ENCODE measurements at places on chromosomes 4 and X.

- DNase-seq: no peak
Measured at GRCh38 chr4:82588771-82589270, 27.0 kb upstream of the TMEM150C start.

- DNase-seq: no peak
Measured at GRCh38 chrX:20320461-20321159, 53.9 kb upstream of the RPS6KA3 start.

DNA sequence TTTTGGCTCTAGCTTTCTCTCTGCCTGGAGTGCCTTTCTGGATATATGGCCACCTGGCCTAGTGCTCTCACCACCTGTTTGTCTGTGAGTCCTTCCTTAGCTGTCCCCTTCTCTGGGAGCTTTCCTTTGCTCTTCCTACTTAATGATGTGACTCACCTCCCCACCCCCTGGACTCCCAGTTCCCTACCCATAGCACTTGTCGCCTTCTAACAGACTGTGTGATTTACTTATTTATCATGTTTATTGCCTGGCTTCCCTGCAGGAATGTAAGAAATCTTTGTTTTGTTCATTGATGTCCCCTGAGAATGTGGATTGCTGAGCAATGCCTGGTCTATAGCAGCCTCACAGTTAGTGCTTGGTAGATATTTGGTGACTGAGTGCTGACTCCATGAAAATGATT, 18.9 kb downstream of the ADD1 start:
- no peak for DNase-seq

DNA sequence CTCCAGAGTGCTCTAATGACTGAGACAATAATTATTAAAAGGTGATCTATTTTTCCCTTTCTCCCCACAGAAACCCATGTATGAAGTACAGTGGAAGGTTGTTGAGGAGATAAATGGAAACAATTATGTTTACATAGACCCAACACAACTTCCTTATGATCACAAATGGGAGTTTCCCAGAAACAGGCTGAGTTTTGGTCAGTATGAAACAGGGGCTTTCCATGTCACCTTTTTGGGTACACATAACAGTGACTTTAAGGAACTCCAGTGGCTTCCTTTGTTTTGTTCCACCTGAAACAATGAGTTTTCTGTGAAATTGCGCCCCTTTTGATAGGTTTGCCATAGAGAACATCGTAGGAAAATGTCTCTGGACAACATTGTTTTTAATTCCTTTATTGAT, 69.6 kb downstream of the KIT start:
- DNase-seq: no peak

GRCh38 chrX:143580266-143580665, 55.6 kb downstream of the SLITRK4 start:
- no peak for DNase-seq

DNA sequence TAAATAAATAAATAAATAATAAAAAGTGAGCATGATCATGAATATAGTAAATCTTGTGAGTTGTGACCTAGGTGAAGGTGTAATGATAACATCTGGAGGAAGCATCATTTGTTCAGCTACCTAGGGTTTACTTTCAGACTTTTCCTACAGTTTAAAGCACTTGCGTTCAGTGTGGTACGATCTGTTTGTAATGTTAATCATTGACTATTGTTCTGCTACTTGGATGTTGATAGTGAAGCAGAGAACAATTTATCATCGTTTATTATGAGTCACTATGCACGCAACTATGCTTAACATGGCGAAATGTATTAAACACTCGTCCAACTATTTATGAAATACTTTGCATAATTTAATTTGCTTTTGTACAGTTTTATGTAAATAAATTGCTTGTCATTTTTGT, 426.2 kb downstream of the PCDH7 start:
- DNase-seq: no peak

DNA sequence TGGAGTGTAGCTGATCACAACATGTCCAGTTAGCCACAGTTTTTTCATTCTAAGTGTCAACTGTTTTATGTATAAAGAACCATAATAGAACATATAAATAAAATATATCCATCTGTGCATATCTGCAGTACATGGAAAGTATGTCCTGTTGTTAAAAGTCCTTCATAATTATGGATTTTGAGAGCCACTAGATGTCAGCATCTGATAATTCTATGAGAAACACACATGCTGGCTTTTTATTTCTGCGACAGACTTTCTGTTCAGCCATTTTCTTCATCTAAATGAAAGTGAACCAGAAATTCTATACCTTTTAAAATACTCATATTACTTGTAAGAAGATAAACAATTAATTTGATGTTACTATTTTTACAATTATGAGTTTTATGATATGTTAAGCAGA, 251.5 kb downstream of the GPM6A start:
- peak; percentile 19 for DNase-seq

- DNase-seq: no peak
Measured at GRCh38 chr4:68249434-68249833, 3.9 kb upstream of the TMPRSS11B start.

GRCh38 chr4:165440415-165441158, 61.8 kb downstream of the CPE start:
- no peak for DNase-seq

GRCh38 chr4:109214622-109215301, 87.7 kb downstream of the COL25A1 start:
- DNase-seq: no peak

GRCh38 chr4:89616382-89616781, 220.6 kb downstream of the SNCA start:
- DNase-seq: no peak

DNA sequence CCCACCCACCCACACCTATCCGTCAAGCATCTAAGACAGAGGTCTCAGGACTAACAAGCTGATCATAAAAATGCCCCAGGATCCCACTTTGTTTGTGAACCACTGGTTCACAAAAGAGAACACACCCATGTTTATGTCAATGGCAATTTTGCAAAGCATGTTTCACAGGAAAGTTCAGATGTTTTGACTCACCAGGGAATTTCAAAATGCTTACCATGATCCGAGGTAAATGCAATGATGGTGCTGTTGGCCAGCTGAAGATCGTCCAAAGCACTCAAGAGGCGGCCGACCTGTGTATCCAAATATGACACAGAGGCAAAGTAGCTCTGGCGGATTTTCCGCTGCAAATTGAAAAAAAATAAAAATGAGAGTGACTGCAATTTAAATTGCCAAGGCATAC, 15.0 kb downstream of the IDS start:
- DNase-seq: no peak

- peak; percentile 36 for DNase-seq
Measured at GRCh38 chr4:41429280-41429669, 108.7 kb upstream of the LIMCH1 start.

DNA sequence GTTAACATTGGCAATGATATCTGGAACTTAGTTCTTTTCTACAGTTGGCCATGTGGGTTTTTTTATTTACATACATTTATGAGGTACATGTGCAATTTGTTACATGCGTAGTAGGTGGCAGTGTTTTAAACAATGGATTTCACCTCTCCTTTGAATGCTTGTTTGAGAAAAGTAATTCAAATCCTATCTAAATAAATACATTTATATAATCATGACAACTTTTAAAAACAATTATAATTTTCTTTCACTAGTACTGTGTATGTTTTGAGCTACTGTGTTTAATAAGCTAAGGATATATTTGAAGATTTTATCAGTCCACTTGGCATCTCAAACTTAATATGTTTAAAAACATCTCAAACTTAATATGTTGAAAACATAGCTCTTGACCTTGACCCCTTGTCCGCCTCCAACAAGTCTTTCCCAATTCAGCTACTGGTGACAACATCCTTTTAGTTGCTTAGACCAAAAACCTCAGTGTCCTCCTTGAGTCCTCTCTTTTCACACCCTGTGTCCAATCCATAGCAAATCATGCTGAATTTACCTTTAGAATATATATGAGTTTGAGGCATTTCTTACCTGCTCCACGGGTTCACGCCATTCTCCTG, 14.5 kb downstream of the GUCY1B1 start:
- no peak for DNase-seq

GRCh38 chr4:1459722-1460511, 53.7 kb upstream of the NKX1-1 start:
- no peak for DNase-seq

GRCh38 chrX:34144246-34144645, 12.1 kb upstream of the FAM47A start:
- no peak for DNase-seq

DNA sequence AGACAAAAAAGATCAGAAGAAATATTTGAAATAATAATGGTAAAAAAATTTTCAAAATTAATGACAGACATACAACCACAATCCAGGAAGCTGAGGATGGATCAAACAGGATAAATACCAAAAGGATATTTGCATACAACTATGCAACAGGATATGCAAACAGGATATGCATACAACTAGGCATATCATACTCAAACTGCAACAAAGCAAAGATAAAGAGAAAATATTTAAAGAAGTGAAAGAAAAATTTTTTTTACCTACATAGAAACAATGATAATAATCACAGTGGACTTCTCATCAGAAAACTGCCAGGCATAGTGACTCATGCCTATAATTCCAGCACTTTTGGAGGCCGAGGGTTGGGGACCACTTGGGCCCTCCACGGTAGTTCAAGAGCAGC, 11.3 kb upstream of the DHX15 start:
- DNase-seq: no peak

DNA sequence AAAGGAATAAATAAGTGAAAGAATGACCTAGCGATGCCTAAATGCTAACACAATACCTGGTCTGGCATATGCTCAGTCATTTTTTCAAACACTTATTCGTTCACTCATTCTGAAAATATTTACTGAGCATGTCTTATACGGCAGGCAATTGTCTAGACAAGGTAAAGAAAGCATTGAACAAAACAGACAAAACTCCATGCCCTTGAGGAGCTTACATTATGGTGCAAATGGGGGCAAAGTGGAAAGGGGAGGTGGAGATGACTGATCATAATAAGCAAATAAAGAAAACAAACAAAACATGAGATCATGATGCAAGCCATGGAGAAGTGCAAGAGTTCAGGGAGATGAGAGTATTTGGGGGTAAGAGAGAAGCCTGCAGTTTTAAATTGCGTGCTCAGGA, 334.6 kb upstream of the PPARGC1A start:
- DNase-seq: no peak

DNA sequence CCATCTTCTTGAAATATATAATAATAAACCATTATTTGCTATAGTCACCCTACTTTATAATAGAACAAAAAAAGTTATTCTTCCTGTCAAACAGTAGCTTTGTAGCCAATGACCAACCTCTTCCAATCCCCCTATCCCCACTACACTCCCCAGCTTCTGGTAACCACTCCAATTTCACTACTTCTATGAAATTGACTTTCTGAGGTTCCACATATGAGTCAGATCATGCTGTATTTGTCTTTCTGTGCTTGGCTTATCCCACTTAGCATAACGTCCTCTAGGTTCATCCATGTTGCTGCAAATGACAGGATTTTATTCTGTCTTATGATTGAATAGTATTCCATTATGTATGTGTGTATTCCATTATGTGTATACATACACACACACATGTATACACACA, 809.7 kb upstream of the NDST4 start:
- DNase-seq: no peak

- DNase-seq: no peak
Measured at GRCh38 chrX:24498181-24498580, 33.1 kb downstream of the PDK3 start.

- no peak for DNase-seq
Measured at GRCh38 chrX:123731987-123732669, 724 bp downstream of the THOC2 start.

DNA sequence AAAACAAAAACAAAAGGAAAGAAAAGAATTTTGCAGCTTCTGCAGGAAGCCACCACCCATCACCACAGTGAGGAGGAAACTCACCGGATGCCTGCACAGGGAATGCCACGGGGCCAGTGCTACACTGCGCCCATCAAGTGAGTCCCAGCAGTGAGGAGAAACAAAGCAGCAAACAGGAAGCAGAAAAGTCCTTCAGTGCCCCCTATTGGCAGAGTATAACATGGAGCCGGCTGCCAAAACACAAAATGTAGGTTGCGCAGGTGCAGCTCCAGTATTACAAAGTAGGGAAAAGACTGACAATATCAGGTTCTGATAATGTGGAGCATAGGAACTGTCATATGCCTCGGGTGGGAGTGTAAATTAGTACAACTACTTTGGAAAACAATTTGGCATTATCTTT, 23.3 kb upstream of the SCML2 start:
- DNase-seq: no peak

DNA sequence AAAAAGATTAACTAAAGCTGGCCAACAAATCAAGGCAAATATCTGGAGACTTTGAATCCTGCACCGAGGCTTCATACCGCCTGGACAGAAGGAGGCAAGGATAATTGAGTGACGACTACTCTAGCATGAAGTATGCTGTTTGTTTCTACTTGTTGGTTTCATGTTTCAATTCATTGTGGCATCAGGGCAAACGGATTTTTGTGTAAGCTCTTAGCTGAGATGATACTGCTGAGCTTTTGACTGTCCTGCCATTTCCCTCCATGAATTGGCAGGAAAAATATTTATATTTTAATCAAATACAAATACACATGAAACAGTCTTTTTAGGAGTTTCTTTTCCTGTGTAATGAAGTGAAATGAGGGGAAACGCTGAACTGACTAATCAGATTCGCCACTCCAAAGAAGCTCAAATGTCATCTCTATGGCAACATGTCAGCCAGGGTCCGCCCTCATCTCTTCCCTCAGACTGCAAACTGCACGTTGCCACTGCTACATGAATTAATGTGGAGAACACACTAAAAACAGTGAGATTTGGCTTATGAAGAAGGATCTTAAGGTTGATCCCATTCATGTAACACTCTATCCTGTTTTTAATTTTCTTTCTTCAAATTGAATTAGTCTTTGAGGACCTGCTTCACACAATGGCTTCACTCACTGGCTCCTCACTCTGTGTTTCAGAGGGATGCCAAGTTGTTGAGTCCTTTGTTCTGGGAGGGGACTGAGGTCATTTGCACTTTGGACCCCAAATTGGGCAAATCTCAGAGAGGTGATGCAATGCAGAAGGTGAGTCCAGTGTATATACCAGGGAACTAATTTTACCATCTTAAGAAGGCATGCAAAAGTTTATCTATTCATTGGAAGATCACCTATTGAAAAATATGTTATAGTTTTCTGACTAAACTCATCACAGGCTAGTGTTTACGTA, 149.6 kb upstream of the MID1 start:
- DNase-seq: peak; percentile 78

GRCh38 chr4:70996018-70996360, 2.5 kb downstream of the DCK start:
- no peak for DNase-seq

DNA sequence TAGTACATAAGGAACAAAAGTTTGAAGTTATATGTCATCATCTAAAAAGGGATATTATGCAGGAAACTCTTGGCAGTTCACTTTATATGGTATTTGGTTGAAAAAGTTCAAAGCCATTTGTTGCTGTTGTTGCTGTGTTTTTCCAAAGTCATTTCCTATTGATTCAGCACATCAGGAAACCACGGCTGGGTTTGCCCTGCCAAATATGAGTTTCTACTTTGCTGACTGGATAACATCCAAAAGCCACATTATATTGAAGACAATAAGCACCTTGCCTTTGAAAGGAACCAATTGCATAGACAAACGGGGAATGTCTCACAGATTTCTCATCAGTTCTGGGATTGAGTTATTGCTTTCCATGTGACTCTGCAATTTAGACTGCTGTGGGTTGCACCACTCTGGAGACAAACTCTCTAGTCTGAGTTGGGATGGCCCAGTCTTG, 206.1 kb downstream of the SLC39A8 start:
- no peak for DNase-seq
